GM13976 (cell line): ENCODE measurements at places on chromosomes 1 and 21.

- no peak for DNase-seq
Measured at GRCh38 chr1:205076245-205076761, 8.0 kb downstream of the TMEM81 start.

- peak; percentile 27 for DNase-seq
Measured at GRCh38 chr1:40264354-40264781, 6.3 kb downstream of the ZMPSTE24 start.

- no peak for DNase-seq
Measured at GRCh38 chr1:39729030-39729429, 9.7 kb upstream of the PPIE start.

DNA sequence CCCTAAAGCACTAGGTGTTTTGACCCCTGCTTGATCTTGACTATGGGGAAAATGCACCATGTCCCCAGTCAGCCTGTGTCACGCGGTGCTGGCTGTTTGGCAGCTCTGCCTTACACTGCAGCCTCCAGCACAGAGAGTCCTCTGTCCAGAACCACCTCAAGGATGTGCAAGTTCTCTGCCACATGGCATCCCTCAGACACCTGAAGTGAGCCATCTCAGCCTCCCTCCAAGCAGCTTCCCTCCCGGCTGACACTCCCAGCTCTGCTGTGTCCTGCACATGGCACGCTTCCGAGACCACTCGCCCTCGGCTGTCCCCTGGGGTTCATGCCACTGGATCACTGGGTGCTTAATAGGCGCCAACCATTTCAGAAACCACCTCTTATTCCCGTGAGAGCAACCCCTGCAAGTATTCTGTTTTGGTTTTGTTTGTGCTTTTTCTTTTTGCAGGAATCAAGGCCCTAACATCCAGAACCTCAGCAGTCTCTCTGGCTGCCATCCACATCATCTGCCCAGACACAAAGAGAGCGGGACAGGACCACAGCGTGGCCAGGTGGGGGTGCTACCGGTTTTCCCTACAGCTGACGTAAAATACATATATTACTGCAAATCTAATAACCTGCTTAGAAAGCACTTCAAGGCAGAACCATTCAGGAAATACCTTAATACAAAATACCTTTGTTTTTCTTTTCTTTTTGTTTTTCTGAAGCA is 45.7 kb downstream of the CAPZB start:
- DNase-seq = no peak

- no peak for DNase-seq
Measured at GRCh38 chr21:35010447-35010846, 38.7 kb downstream of the RUNX1 start.
